ENCODE measurements at places on chromosomes 2 and 18.

GRCh38 chr2:184577743-184578142, 20.6 kb upstream of the ZNF804A start:
- DNase-seq = no peak

GRCh38 chr2:153963256-153963655, 91.5 kb downstream of the GALNT13 start:
- no peak for DNase-seq

- no peak for DNase-seq
Observed at GRCh38 chr2:35871672-35872071, 483.9 kb upstream of the CRIM1 start.

GRCh38 chr2:201235860-201236811, 24.2 kb upstream of the CASP8 start:
- DNase-seq = no peak

DNA sequence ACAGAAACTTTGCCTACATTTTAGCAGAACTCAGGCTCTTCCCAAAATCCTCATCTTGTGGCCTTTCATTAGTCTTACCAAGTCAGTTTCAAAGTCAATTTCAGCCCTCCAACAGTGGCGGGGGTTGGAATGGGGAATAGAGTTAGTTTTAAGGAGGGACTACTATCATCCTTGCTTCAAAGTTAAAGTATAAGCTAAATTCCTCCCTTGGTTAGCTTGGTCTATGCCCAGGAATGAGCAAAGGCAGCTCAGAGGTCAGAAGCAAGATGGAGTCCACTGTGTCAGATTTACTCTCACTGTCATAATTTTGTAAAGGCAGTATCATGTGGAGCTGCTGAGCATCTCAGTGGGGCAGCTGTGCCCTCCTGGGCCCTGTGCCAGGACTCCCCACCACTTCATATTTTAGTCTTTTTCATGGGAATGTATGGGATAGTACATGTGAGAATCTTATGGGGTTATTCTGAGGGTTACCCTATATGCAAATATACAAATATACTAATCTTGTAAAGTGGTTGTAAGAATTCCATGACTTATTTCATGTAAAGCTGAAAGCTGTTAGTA, 145.2 kb upstream of the MMADHC start:
- no peak for DNase-seq

GRCh38 chr18:48842259-48843061, 108.3 kb downstream of the SMAD7 start:
- DNase-seq = no peak

GRCh38 chr2:130911482-130911881, 74.8 kb downstream of the ARHGEF4 start:
- DNase-seq = no peak

GRCh38 chr2:393711-394696, 106.1 kb upstream of the ALKAL2 start:
- peak; percentile 21 for DNase-seq

GRCh38 chr18:62420151-62420512, 95.0 kb downstream of the TNFRSF11A start:
- no peak for DNase-seq

DNA sequence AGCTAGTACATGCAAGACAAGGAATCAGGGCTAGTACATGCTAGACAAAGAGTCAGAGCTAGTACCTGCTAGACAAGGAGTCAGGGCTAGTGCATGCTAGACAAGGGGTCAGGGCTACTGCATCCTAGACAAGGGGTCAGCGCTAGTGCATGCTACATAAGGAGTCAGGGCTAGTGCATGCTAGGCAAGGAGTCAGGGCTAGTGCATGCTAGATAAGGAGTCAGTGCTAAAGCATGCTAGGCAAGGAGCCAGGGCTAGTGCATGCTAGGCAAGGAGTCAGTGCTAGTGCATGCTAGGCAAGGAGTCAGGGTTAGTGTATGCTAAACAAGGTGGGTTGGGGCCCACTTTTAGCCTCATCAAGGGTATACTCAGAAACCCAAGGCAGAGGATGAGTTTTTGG, 90.1 kb upstream of the FAM136A start:
- no peak for DNase-seq

DNA sequence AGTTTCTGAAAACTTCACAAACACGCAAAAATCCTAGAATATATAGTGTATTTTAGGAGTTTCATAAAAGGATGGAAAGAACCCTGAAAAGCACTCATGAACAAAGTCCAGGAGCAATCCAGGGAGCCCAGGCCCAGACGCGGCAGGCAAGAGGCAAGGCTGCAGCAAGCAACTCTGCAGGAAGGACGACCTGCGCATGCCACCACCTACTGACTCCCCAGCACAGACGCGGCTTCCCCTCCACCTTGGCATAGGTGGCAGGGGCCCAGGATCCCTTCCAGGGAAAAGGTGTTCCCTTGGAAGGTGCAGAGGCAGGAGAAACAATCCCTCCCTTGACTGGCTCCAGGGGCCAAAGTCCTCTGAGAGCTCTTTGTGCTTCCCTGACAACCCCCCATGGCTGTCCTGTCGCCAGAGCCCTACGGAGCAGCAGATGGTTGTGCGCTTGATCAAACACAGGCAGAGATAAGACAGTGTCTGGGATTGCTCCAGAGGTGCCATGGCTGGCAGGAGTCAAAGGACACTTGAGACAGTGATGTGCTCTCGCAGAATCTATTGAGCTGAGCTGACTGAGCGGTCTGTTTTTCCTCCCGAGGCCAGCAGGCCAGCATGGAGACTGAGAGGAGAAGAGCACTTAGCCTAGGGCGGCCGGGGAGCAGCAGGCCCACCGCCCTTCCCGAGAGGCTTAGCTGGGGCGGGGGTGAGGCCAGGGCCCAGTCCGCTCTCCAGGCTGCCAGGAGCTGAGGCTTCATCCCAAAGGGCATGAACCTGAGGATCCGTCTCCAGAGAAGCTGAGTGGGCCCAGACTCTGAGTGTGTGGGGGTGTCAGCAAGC, 10.8 kb upstream of the AMER3 start:
- DNase-seq = no peak

DNA sequence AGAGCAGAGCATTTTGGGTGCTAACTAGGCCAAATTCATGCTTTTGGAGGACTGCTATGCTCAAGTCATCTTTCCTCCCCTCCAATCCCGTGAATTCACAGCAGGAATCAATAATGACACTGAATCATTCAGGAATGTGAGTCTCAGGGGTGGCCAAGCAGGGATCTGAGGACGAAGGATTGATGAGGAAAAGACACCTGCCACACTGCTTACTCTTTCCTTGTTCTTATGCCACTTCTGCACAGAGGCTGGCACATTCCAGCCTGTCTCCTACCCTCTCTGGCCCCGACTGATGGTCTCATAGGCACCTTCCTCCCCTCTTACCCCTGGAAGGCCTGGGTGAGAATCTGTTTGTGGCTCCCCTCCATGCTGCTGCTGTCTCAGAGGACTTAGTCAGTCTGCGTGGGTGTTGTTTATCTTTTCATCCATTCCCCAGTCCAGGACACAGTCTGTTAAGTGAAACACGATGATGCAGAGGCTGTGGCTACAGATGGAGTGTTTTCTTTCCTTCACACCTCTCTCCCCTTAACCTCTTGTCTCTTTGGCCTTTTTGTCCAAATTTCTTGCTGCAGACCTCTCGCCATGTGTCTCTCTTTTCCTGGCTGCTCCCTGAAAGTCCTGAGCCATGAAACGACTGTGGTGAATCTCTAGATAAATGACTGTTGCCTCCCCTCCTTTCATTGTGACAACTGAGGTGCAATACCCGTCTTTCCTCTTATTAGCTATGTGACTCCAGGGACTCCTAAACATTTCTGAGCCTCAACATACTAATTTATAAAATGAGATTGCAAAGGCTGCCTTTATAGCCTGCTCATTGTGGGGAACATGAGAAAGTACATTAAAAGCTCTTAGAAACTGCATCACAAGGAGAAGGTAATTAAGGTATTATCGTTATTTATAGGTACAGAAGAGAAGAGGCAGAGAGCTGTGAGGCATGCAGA, 86.9 kb downstream of the RDH14 start:
- DNase-seq = no peak

GRCh38 chr2:179098080-179098689, 48.2 kb upstream of the CCDC141 start:
- DNase-seq = no peak

GRCh38 chr2:3706892-3707291, 3.5 kb downstream of the DCDC2C start:
- no peak for DNase-seq

DNA sequence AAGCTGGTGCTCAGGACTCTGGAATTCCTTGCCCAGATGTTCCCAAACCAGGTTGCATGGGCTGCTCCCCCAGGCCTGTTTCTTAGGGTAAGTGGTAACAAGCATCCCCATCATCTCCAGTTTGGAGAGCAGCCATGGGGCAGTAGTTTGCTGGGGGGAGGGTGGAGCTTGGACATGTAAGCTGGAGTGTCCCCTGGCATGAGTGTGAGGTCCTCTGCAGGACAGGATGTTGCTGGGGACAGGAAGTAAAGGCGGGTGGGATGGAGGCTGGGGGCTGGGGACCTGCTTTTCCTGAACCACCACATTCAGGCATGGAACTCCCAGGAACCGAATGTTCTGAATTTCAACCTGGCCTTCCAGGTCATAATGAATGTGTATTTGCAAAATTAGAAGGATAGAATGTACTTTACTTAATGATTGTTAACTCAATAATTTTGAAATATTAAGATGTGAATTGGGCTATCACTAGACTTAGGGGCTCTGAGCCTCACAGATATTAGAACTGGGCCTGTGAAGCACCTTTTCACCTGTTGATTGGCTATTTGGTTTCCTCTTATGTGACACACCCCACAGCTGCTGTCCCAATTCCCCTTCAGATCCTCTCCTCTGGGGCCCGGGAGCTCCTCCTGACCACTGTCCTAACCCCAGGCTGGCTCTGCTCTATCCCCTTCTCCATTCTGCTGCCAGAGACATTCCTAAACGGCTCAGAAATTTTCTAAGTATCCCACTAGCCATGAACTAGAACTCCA, 66.4 kb upstream of the EPAS1 start:
- no peak for DNase-seq

DNA sequence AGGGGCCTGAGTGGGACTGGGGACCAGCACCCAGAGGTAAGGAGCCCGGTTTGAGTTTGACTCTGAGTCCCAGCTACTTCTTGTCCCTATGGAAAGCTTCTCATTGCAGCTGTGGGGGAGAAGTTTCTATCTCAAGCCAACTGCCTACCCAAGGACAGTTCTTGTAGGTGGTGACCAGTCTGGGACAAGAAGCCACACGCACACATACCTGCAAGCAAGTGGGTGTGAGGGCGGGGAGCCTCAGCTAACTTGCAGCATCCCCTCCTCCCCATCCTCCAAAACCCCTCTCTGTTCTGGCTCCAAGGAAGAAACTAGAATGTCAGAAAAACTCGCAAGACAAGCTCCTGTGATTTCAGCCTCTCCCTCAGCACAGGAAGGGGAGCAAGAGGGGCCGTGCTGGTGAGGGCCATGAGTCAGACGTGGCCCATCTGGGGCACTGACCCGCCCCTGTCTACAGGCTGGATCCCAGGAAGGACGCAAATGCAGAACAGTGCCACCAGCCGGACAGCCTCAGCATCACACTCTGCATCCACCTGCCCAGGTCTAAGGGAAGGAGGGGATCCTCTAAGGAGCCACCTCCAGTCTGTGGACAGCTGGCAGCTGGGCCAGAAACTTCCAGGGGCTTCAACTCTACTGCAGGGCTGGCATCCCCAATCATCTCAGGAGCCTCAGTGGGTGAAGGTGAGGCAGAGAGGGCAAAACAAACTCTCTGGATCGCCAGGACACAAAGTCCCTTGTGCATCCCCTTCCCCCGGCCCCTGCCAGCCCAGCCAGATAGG, 103.4 kb downstream of the TNS1 start:
- no peak for DNase-seq

- DNase-seq = no peak
Observed at GRCh38 chr2:103166456-103167324, 404.9 kb downstream of the TMEM182 start.

GRCh38 chr2:164438490-164439205, 182.6 kb downstream of the GRB14 start:
- DNase-seq = no peak

GRCh38 chr2:72926368-72926767, 9.0 kb downstream of the EMX1 start:
- no peak for DNase-seq

GRCh38 chr2:110794390-110794789, 62.0 kb downstream of the ACOXL start:
- no peak for DNase-seq

GRCh38 chr2:138502255-138503086, 901 bp downstream of the SPOPL start:
- no peak for DNase-seq

DNA sequence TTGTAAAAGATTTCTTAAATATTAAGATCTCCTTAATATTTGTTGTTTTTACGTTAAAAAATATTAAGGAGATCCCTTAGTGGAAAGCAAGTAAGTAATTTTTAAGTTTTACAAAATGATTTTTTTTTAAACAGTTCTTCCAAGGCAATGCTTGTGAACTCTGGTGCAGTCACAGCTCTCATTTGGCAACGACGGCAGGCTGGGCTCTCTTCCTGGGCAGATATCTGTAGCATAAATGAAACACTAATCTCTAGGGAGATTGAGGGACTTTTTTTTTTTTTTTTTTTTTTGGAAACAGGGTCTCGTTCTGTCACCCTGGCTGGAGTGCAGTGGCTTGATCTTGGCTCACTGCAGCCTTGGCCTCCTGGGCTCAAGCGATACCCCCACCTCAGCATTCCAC, 38.5 kb downstream of the GORASP2 start:
- DNase-seq = no peak

DNA sequence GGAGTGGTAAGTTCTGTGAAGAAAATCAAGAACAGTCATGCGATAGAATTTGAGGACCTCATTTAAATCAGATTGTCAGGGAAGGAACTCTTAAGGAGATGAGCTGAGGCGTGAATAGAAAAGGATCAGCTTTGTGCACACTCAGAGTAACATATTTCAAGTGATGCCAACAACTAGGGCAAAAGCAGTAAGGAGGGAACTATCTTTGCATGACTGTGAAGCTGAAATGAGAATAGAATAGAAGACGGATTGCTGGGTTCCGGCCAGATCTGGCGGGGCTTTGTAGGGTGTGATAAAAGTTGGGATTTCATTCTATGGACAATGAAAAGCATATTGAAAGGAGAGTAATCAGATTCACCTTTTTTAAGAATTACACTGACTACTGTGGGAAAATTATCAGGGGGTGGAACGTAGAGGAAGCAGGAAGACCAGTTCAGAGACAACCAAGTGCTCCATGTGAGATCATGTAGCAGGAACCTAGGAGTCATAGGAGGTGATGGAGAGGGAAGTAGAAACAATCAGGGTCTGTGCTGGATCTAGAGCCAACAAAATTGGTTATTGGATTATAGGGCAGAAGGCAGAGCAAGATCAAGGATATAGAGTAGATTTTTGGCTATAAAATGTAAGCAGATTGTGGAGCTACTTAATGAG, 884.3 kb downstream of the DCC start:
- DNase-seq = no peak

Data from stimulated activated CD4-positive, alpha-beta T cell treated with anti-CD3 and anti-CD28 coated beads, Interleukin-1b, Interleukin-23, amount 100 ng/mL, for 1 hour (primary cell).